HuH-7.5 (cell line): ENCODE measurements at places on chromosomes 1 and 21.

DNA sequence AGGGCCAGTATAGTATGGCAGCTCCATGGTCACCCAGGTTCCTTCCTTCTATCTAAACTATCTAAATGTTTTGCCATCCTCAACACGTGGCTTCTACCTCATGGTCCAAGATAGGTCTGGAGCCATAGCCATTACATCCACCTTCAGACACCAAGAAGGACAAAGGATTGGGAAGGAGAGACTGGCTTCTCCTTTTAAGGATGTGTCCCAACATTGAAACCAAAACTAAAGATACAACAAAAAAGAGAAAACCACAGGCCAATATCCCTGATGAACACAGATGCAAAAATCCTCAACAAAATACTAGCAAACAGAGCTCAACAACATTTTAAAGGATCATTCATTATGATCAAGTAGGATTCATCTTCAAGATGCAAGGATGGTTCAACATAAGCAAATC, 24.8 kb downstream of the HSD11B1 start:
- no peak for DNase-seq

- peak; percentile 50 for DNase-seq
Measured at GRCh38 chr1:17540255-17541001, 930 bp downstream of the ARHGEF10L start.

- DNase-seq, result no peak
Measured at GRCh38 chr1:3584915-3585314, 26.4 kb downstream of the MEGF6 start.

- no peak for DNase-seq
Measured at GRCh38 chr1:1333551-1334241, 2.6 kb downstream of the TAS1R3 start.

DNA sequence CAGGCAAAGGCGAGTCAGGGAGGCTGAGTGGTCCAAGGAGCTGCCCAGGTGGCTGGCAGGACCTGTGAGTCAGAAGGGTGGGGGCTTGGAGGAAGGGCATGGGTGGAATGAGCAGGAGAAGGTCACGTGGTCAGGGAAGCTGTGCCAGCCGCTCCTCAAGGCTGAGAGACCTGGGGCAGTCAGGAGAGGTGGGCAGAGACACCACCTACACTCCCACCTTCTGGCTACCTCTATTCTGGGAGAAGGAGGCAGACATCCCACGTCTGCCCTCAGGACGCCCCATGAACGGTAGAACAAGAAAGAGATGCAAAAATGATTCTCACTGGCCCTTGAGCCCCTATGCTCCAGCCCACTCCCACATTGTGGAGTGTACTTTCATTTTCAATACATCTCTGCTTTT, 151.8 kb upstream of the RAB4A start:
- DNase-seq, result no peak

GRCh38 chr1:205186191-205186590, 25.3 kb downstream of the DSTYK start:
- DNase-seq, result no peak

- no peak for DNase-seq
Measured at GRCh38 chr1:171751221-171751620, 9.4 kb upstream of the VAMP4 start.

DNA sequence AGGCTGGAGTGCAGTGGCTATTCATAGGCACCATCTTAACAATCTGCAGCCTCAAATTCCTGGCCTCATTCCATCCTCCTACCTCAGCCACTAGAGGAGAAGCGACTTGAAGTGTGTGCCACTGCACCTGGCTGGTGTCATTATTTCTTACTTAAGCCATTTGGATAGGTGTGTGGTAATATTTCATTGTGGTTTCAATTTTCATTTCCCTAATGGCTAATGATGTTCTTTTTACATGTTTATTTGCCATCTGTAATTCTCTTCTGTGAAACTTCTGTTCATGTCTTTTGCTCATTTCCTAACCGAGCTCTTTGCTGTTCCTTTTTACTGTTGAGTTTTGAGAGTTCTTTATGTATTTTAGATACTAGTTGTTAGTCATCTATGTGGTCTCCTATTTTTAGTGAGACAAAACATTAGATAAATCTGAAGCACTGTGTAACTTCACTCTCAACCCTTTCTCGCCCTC, 66.8 kb downstream of the SLC27A3 start:
- DNase-seq, result no peak

DNA sequence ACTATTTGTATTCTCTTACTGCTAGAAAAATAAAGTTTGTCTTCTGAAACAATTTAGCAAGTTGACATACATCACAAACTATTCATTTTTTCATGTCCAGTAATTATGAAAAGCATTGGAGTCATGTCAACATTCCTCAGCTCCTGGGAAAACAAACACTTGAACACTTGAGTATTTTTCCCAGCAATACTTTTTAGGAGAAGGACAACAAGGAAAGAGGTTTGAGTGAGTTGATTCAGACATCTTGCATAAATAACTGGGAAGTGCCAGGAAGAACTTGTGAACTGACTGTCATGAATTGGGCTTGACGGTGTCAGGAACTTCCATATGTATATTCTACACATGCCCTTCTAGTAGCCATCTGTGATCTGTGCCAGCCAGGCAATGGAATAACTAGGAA, 195.6 kb downstream of the HMCN1 start:
- DNase-seq, result no peak

DNA sequence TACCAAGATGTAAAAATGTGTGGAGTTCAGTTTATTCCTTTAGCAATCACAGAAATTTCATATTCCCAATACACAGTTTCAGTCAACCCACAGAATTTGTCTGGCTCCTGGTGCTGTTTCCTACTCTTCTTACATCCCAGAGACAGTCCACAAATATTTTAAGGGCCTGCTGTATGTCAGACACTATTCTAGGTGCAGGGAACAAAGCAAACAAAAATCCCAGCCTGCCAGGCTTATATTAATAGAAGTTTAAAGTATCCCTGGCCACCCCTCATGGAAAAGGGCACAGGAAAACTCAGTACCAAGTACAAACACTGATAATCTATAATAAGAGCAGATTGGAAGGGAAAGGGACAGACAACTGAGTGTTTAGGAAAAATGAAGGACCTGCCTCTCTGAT, 194.8 kb downstream of the ZP4 start:
- no peak for DNase-seq

- no peak for DNase-seq
Measured at GRCh38 chr1:55869065-55869464, 653.9 kb upstream of the USP24 start.
